ENCODE measurements at places on chromosomes 6 and 20.

GRCh38 chr20:58091810-58092209 is 136.6 kb downstream of the ANKRD60 start:
- DNase-seq = no peak

- DNase-seq = no peak
Measured at GRCh38 chr6:30741789-30742315, 635 bp downstream of the FLOT1 start.

DNA sequence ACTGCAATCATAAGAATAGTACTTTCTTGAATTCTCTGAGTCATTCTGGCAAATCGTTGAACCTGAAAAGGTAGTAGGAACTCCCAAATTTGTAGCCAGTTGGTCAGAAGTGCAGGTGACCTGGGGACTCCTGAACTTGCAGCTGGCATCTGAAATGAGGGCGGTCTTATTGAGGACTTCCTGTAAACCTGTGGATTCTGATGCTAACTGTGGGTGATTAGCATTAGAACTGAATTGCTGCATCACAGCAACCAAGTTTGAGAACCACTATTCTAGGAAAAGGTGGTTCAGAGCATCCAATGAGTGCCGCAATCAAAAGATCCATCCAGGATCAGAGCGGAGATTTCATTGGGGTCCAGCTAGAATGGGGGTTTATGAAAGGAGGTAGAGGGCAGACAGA is 50.2 kb upstream of the UTRN start:
- DNase-seq = no peak

DNA sequence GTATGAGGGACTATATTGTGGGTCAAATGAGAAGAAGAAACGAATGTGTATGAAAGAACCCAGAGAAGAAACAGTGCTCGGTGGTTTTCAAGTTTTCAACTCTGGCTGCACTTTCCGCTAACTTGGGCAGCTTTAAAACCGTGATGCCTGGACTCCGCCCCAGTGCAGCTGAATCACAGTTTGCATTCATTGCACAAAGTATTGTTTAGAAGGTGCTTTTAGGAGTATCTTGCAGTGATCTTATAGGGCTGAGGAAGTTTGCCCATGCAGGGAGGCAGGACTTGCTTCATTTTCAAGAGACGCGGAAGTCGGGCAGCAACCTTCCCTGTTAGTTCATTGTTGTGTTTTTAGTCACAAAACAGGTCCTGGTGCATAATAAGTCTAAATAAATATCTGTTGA is 52.7 kb downstream of the RSPH3 start:
- DNase-seq = no peak

DNA sequence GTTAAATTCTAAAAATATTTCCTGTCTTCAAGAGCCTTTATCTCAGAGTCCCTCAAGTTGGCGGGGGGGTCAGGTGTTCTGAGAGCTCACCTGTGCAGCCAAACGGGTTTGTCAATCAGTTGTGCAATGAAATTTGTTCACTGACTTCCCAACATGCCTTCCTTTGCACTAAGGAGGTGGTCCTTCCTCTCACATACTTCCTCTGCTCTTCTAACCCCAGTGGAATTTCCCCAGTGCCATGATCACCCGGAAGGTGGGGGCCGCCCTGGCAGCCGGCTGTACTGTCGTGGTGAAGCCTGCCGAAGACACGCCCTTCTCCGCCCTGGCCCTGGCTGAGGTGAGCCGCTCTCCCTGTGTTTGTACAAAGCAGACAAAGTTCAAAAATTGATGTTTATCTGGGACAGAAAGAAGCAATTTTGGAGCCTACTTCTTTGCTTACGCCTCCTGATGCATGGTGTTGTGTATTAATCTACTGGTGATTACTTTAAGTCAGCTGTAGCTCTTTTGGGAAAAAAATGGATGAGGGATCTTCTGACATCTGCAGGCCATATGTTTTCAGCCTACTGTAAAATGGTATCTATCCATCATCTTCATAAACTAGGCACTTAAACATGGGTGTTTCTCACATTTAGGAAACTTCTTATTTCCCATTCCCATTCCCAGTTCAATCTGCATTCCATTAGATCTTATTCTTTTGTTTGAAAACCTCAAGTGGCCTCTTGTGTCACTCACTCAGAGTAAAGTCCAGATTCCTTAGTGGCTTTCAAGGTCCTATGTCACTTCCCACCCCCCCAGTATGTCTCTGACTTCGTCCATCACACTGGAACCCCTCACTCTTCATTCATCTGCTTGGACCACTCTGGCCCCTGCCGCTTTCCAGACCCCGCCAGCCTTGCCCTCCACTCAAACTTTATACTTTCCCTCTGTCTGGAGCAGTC is 10.1 kb downstream of the ALDH5A1 start:
- DNase-seq = no peak

GRCh38 chr6:117423754-117424153 is 2.0 kb downstream of the ROS1 start:
- DNase-seq = no peak

DNA sequence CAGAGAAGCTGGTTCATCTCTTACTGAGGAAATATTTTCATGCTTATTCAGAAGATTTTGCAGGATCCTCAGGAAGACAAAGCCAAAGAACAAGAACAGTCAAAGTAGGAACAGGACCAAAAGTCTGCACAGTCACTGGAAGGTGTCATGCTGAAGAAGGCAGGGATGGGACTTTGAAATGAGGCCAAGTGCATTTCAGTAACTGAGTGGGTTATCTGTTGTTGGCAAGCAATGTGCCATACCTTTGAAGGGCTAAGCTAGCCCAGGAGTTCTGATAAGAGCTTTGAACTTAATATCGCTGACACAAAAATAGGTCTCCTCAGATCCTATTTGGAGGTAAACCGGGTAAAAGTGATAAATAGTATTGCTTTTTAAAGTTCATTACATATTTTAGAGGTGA is 31.5 kb downstream of the SLC16A10 start:
- no peak for DNase-seq

DNA sequence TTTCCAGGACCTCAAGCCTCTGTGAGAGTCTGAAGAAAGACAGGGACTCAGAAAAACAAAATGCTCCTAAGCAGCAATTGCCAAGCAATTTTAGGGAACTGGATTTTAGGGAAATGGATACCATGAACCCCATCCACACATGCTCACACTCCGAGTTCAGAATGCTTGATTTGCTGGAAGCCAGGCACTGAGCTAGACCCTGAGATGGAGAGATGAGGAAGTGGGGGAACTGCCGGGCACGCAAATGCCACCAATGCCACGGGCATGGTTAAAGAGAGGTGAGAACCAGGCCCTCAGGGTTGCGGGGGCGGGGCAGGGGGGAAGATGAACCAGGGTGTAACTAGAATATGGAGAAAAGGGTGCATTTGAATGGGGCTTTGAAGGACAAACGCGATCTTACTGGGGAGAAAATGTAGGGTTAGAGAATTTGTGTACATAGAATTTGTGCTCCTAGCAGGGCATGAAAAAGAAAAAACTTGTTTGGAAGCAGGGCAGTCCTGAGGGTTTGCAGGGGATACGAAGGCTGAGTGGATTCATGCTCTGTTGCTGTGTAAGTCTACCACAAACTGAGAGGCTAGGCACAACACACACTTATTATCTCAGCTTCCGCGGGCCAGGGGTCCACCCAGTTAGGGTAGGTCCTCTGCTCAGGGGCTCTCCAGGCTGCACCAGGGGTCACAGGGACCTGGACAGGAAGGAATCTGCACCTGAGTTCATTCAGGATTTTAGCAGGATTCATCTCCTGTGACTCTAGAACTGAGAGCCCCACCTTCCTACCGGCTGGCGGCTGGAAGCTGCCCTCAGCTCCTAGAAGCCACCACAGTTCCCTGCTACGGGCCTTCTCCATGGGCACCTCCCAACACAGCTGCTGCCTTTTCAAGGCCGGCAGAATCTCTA is 108.0 kb downstream of the SNX5 start:
- no peak for DNase-seq

- no peak for DNase-seq
Measured at GRCh38 chr6:168082860-168083513, 4.0 kb upstream of the FRMD1 start.

GRCh38 chr6:3283241-3283640 is 24.5 kb downstream of the PSMG4 start:
- no peak for DNase-seq

DNA sequence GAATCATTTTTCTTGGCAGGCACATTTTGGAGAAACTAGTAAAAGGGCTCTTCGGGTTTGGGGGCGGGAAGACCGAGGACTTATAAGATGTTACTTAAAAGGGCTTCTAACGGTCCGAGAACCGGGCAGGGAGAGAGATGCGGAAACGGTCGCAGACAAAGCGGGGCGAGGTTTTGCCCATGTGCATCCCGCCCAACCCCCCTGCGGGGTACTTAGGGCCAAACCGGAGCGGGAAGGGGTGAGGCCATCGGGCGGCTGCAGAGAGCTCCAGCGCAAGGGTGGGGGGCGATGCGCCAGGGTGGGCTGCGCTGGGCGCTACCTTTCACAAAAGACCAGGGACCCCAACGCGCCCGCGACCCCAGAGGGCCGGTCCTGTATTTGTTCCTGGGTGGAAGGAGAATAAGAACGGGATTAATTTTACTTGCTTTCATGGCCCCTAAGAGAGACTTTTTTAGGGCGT is 616 bp downstream of the TUBB start:
- no peak for DNase-seq

GRCh38 chr6:99409672-99410071 is 15.4 kb downstream of the PNISR start:
- DNase-seq = no peak

DNA sequence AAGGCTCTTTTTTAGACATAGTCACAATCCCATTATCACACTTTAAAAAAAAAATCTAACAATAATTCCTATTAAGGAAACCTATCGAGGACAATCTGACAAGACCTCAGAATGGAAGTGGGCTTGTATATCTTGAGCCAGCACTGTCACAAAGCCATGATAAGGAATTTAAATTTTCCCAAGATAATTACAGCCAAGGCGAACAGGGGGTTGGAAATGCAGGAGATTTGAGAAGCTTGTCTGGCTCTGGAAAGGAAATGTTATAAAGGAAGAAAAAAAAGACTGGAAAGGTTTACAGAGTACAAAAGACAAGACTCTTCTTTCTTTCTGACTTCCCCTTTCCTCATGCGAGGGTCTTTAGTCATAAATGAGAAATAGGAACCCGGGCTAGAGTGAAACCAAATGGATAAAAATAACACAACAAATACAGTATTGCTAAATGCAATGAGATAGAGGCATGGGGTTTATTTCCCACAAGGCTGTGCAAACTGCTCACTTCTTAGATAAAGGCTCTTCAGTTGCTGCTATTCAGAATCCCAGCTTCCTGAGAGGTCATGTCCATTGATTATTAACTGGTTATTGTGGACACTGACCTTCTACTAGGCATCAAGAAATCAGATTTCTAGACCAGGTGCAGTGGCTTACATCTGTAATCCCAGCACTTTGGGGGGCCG is 13.4 kb upstream of the GHRH start:
- DNase-seq = no peak

GRCh38 chr20:21623781-21624094 is 81.7 kb upstream of the PAX1 start:
- DNase-seq = no peak

DNA sequence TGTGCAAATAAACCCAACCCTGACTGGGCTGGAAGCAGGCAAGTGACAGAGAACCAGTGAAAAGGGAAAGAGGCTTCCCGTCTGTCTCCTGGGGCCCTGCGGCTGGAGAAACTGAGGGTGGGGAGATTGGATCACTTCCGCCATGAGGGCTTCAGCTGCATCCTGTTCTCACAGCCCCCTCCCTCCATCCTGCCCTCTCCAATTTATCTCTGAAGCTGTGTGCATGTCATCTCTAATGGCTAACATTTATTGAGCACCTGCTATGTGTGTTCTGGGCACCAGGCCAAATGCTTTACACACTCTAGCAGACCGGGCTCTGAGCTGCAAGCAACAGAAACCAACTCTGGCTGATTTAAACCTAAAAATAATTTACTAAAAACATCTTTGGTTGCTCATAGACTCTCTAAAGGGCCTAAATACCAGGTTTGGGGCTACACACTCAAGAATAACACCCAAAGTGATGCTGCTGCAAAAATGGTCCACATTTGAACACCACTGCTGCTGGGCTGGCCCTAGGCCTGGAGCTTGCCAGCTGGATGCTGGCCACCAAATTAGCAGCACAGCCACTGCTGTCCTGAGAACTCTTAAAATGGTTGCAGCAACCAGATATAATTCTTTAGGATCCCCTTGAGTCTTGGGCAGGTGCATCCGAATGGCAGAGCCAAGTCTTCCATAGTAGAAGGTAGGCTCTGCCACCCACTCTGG is 123.6 kb upstream of the LRFN2 start:
- no peak for DNase-seq

DNA sequence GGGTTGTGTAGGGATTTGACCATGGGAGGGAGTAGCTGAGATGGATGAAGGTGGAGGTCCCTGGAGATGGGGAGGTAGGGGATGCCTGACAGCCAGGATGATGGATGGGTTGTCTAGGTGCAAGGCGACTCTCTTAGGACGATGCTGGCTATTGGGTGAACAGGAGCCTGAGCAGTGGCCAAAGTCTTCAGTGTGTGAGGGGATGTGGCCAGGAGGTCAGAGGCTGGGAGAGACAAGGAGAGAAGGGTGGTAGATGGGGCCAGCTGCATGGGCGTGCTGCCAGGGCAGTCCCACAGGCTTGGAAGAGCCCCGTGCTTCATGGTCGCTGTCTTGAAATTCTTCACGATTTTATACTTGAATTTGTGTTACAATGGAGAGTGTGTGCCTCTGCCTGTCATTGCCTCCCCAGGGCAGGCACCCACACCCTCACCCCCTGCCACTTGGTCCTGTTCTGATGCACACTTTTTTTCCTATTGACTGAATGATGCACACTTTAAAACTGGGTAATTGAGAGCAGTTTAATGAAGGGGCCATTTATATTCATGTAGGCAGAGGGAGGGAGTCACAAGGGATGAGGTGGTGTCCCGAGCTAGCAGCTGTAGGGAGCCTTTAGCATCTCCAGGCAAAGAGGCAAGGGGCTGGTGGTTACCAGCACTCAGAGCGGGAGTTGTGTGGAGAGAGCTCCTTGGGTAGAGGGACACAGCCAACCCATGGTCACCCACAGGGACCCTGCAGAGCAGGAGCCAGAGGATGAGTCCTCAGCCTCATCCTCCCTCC is 120.7 kb downstream of the DHX35 start:
- no peak for DNase-seq

- DNase-seq = no peak
Measured at GRCh38 chr6:118444796-118445195, 103.3 kb upstream of the PLN start.

DNA sequence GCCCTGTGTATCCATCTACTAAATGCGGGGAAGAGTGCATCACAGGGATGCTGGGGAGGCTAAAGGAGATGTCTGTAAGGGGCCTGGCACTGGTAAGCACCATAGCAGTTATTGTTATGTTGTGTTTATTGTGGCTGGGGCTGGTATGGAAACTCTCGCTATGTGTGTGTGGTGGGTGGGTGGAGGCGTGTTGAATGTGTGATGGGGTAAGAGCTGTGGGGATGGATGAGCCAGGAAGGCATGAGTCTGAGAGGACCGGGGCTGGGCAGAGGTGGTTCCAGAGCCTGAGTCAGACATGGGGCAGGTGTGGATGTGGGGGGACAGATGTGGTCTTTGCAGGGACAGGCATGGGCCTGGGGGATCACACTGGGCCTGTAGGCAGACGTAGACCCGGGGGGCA is 88.1 kb downstream of the GRM4 start:
- no peak for DNase-seq

DNA sequence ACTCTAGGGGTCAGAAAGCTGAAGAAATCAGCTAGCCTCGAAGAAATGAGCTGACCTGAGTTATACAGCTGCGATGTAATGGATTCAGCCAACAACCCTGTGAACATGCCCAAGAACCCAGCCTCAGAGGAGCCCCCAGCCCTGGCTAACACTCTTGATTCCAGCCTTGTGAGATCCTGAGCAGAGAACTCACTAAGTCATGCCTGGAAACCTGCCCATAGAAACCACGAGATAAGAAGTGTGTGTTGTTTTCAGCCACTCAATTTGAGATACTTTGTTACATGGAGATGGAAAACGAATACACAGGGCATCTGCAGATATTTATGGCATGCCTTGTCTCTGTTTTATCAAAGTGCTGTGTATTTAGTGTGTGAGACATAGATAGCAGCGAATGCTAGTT is 265.2 kb downstream of the QKI start:
- no peak for DNase-seq
